Adipocyte (in vitro differentiated cells): ENCODE measurements at places on chromosomes 12 and 14.

DNA sequence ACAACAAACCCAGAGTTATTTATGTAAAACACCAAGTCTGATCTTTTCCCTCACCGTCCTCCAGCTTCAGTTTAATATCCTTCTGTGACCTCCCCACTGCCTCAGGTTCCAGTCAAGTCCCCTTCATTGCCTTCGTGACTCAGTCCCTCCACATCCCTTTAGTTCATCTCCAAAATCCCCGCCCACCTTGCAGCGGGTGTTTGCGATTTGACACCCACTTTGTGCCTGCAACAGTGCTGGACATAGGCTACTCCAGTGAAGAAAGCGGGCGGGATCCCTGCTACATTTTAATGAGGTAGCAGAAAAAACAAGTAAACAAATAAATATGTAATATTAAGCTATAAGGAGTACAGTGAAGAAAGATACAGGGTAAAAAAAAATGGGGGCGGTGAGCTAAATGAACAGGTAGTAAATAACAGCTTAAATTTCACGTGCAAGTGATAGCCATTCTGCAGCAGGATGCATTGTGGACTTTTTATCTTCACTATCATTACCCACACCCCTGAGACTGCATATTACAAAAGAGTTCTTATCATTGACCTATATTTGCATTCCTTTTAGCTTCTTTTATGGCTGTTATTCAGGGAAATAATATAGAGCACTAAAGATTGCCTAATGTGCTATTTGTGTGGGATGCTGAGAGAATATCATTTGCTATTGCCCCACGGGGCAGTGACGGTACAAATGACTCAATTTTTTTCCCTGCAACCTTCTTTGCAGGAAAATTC is 222.8 kb upstream of the NUDT4 start:
- DNase-seq = no peak

- no peak for DNase-seq
Measured at GRCh38 chr12:103793046-103793445, 48.0 kb downstream of the NT5DC3 start.

DNA sequence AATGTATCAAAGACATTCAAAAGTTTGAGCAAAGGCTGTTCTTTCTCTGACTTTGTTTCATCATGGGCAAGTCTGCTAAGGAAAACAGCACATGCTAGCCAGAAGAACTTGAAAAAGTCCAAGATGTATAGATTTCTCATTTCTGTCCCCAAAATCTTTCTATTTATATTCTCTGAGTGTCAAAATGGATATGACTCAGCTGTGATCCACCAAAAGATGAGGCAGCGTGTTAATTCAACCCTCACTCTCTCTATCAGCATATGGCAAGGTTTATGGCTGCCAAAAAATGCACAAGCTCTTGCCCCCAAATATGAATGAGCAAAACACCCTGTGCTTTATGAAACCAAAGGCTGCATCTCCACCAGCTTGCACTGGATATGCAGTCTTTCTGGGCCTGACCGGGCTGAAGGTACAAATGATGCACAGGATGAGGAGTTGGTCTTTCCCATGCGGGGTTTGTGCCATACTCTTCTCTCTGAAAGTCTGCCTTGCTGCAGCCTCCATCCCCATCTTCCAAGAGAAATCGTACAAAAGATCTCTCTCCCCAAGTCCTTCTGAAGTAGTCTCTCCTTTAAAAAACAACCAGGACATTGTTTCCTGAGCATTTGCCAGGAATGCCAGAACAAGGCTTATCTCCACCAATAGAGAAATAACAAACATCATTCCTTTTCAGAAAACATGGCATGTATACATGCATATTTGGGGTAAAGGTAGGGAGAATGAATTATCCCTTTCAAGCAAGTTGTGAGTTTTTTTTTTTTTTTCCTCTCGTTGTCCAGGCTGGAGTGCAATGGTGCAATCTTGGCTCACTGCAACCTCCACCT is 203.4 kb downstream of the TMX1 start:
- DNase-seq = no peak

- DNase-seq = peak; percentile 38
Measured at GRCh38 chr12:55908726-55909512, 18.8 kb downstream of the PYM1 start.

DNA sequence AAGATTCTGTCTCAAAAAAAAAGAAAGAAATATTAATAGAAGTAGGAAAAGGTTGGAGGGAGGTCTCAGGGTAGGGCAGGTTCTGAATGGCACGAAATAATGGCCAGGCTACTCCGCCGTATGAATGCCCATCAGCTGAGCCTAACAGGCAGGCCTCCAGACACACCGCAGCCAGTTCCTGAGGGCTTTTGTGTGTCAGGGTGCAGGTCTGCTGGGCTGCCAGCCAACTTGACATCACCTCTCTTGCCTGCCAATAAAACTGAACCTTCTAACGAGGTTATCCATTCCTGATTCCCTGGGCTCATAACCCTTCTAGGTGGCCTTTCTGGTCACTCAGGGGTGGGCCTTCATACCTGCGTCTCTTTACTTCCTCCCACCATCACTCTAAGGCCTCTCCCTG is 3.0 kb downstream of the IFI27 start:
- DNase-seq = no peak

GRCh38 chr12:93982771-93983315 is 165.5 kb upstream of the PLXNC1 start:
- peak; percentile 65 for DNase-seq

DNA sequence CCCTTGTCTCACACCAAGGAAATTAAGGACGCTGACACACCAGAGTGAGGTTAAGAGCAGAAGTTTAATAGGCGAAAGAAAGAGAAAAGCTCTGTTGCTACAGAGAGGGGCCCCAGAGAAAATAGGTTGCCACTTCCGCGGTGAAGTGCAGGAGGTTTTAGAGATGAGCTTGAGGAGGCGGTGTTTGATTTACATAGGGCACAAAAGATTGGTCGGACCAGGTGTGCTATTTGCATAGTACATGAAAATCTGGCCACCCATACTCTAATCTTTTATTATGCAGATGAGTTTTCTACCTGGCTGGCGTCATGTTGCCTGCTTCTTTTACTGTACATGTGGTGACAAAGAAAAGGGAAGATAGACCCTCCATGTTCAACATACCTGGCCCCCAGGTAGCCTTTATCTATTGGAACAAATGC is 23.3 kb upstream of the MYF6 start:
- no peak for DNase-seq

DNA sequence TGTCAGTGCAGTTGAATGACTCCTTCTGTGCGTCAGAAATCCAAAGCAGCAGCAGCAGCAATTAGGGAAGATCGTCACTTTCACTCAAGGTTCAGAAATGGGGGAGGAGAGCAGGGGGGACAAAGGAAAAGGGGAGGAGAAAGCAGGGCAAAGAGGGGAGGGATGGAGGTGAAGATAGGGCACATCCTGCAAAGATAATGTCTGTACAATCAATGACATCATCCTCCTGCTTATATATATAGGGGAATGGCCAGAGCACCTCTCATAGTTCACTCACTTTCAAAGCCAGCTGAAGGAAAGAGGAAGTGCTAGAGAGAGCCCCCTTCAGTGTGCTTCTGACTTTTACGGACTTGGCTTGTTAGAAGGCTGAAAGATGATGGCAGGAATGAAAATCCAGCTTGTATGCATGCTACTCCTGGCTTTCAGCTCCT is at the start of gene NTS:
TSS of gene NTS (plus strand) at position 265 of the 431 bp plus-strand sequence. CDS start at position 374, 109 bp downstream.
- no peak for DNase-seq

- peak; percentile 65 for DNase-seq
Measured at GRCh38 chr14:34356264-34356654, 105.8 kb downstream of the SPTSSA start.

DNA sequence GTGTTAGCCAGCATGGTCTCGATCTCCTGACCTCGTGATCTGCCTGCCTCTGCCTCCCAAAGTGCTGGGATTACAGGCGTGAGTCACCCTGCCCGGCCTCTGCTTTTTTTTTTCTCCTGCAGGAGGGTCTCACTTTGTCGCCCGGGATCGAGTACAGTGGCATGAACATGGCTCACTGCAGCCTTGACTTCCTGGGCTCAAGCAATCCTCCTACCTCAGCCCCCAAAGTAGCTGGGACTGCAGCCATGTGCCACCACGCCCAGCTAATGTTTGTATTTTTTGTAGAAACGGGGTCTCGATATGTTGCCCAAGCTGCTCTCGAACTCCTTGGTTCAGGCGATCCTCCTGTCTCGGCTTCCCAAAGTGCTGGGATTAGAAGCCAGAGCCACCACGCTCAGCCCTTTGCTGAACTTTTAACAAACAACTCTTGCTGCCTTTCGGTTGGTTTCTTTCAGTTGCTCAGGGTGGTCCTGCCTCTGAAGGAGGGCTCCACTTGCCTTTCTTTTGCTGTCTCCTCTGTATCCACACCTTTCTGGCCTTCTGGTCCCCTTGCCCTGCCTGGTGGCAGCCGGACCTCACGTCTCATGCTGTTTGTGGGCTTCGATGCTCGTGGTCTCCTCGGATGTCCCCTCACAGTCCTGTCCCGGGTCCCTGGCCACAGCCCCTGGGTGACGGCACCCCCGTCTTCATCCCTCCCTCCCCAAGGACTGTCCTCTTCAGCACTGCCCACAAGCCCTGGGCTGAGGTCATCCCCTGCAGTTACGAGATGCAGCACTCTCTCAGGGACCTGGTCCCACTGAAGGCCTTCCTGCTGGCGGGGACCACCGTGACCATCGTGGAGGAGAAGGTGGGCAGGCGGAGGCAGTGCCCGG is 3.8 kb upstream of the B3GNT4 start:
- no peak for DNase-seq

DNA sequence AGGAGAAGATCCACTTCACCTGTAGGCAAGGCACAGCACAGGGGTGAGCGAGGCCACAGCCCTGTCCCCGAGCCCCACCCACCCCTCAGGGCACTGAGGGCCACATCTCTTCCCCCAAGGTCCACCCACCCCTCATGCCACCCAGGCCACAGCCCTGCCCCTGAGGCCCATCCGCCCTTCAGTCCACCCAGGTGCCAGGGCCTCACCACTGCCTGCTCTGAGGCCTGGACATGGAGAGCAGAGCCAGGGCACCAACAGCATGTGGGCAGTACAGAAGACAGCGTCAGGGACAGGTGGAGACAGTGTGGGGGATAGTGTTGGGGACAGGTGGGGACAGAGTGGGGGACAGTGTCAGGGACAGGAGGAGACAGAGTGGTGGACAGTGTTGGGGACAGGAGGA is 138.3 kb downstream of the TMEM121 start:
- no peak for DNase-seq

DNA sequence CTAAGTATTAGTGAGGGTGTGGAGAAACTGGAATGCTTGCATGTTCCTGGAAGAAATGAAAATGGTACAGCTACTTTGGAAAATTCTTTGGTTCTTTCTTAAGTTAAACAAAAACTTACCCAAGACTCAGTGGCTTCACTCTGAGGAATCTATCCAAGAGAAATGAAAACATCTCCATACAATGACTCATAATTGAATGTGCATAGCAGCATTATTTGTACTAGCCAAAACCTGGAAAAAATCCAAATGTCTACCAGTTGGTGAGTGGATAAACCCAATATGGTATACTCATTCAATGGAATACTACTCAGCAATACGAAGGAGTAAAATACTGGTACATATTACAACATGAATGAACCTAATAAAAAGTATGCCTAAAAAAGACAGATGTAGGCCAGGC is 18.0 kb upstream of the CRACR2A start:
- peak; percentile 37 for DNase-seq

GRCh38 chr12:16189849-16190248 is 87.6 kb downstream of the SLC15A5 start:
- peak; percentile 7 for DNase-seq

DNA sequence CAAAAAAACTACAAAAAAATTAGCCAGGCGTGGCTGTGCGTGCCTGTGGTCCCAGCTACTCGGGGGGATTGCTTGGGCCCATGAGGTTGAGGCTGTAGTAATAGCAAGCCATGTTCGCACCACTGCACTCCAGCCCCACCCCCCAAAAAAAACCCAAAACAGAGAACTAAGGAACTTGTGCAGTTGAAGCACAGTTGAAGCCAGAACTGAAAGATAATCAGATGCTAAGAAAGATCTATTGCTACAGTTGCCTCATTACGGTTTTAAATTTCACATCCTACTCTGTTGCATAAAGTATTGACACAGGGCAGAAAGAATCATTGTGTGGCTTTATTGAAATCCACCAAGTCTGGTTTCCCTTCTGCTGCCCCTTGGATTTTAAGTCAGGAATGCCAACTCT is 3.8 kb downstream of the CS start:
- DNase-seq = peak; percentile 40

DNA sequence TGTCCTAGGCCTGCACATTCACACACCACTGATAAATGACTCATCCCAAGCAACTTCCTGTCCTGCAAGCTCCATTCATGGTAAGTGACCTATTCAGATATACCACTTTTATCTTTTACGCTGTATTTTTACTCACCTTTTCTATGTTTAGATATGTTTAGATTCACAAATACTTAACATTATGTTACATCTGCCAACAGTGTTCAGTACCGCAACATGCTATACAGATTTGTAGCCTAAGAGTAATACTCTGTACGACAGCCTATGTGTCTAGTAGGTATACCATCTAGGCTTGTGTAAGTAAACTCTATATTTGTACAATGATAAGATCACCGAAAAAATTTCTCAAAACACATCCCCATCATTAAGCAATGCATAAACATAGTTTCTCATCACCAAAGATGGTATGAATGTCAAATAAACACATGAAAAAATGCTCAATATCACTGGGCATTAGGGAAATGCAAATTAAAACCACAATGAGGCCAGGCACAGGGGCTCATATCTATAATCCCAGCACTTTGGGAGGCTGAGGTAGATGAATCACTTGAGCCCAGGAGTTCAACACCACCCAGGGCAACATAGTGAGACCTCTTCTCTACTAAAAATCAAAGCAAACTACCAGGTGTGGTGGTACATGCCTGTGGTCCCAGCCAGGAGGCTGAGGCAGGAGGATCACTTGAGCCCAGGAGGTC is 20.7 kb downstream of the ATXN2 start:
- DNase-seq = peak; percentile 71

- peak; percentile 89 for DNase-seq
Measured at GRCh38 chr12:89183985-89184435, 168.3 kb downstream of the DUSP6 start.

- peak; percentile 22 for DNase-seq
Measured at GRCh38 chr14:54364555-54365415, 32.0 kb upstream of the CDKN3 start.
